ENCODE measurements at places on chromosomes 4 and X. TPM values are rescaled to one million over a fixed set of nuclear protein-coding genes. Genes with fewer than 3 reads are reported as not detected.

Gene SNX12
- total RNA-seq, result 41.8 TPM

Gene ZBED1
- 36.9 TPM for total RNA-seq

Gene CPZ
- not detected for total RNA-seq

Gene ZDHHC15
- 0.05 TPM for total RNA-seq

Gene CWH43
- total RNA-seq, result not detected

Gene PLS3
- total RNA-seq, result 0.29 TPM
